ENCODE measurements at places on chromosomes 4 and X.

DNA sequence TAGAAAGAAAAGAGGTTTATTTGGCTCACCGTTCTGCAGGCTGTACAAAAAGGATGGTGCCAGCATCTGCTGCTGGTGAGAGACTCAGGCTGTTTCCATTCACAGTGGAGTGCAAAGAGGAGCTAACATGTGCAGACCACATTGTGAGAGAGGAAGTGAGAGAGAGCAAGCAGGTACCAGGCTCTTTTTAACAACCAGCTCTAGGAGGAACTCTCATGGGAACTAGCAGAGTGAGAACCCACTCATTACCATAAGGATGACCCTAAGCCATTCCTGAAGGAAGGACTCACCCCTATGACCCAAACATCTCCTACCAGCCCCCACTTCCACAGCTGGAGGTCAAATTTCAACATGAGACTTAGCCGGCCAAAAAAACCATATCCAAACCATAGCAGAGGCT lies 158.6 kb upstream of the ADGRL3 start:
- DNase-seq: no peak

DNA sequence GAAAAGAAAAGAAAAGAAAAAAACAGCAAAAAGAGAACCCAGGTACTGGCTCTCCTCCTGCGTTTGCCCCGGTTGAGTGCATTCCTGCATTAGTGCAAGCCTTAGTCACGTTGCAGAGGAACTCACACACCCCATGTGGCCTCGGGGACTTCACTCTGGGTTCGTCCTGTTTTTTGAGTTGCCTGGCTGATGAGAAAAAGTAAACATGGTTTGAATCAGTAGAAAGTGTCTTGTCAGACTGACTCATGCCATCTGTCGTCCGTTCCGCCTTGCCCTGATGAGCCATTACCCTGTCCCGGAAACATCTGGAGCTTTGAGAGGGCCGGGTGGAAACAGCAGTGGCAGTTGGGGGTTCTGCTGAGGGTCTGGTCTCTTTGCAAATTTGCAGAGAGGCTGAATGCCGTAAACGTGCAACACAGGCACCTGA lies 16.3 kb downstream of the CD99 start:
- peak; percentile 88 for DNase-seq

DNA sequence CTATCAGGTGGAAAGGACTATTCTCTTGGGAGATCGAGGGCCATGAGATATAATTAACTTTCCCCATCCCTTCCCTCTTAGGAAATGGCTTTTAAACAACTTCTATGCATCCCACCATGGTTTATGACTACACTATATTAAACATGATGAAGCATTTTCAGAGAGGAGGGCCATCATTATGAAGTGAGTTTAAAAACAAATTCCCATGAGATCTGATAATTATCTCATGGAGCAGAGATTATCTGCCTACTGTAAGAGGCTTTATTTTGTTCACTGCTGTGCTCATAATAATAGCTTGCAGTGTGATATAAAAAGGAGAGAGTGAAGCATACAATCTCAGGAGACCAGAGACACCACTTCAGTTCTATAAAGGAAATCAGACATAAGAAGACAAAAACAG lies 330.5 kb upstream of the ZFP42 start:
- DNase-seq: no peak

- DNase-seq: no peak
Observed at GRCh38 chrX:134004084-134004483, 18.7 kb upstream of the GPC3 start.

GRCh38 chrX:51332188-51332942 lies at the start of gene NUDT10:
NUDT10 (plus strand) TSS chrX:51332822; CDS start chrX:51332966, 144 bp downstream.
- DNase-seq: no peak

DNA sequence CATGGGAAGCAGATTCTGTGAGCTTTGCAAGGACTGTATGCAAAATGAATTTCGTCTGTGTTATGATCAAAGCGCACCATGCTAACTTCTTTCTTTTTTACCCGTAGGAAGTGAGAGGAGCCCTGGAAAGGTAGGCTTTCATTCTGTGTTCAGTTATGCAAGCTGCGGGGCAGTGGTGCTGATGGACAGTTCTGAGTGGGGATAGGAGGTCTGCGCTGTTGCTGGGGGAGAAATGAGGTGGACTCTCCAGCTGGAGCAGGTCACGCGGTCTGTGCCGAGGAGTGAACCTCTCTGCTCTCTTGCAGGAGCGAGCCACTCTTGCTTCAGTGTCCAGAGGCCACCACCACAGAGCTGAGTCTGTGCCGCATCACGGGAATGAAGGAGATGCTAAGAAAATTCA lies 4.5 kb downstream of the TRIML1 start:
- no peak for DNase-seq

- DNase-seq: peak; percentile 5
Observed at GRCh38 chr4:138182838-138183426, 59.2 kb downstream of the SLC7A11 start.

- DNase-seq: no peak
Observed at GRCh38 chrX:153495903-153496589, 1.3 kb downstream of the BGN start.

DNA sequence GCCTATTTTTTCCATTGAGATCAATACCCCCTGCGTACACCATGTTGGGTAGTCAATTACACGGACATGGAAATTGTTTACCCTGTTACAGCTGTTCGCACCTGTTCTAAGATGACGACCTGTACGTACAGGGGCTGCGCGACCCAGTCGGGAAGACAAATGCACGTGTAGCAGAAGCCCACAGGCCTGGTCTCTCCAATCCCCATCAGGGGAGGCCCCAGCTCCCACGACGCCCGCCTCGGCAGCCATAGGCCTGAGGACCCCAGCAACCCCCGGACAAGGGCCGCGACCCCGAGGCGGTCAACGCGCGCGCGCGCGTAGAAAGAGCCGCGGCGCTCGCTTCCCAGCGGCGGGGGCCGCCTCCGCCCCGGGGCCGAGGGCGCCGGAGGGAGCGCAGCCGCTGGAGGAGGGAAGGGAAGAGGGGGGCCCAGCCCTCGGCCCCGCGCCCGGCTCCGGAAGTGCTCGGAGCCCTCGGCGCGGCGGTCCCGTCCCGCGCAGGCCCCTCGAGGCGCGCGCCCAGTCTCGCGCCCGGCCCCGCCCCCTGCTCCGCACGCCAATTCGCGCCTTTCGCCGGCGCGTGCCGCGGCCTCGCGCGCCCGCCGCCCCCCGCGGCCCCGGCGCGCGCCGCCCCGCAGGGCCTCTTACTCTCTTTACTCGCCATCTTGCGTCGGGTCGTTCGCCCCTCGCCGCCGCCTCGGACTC lies 618 bp downstream of the RBBP7 start:
- peak; percentile 6 for DNase-seq

GRCh38 chrX:136191171-136191570 lies 43.8 kb downstream of the FHL1 start:
- no peak for DNase-seq

GRCh38 chr4:54937501-54937900 lies 187.9 kb downstream of the KDR start:
- no peak for DNase-seq

DNA sequence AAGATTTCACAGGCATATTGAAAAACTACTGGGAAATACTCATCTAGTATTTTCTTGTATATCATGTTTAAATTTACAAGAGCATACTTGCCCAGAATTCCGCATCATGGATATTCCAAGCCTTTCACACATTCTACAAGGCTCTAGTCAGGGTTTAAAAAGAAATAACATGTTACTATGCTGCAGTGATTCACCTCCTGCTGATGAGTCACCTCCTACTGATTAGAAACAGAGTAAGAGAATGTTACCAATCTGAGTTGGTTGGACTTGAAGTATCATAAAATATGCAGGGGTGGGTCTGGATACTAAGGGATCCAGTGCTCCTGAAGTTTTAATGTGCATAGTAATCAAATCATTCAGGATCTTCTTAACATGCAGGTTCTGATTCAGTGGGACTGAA lies 192.0 kb upstream of the ANK2 start:
- no peak for DNase-seq

- DNase-seq: no peak
Observed at GRCh38 chr4:20430259-20430941, 178.7 kb downstream of the SLIT2 start.

DNA sequence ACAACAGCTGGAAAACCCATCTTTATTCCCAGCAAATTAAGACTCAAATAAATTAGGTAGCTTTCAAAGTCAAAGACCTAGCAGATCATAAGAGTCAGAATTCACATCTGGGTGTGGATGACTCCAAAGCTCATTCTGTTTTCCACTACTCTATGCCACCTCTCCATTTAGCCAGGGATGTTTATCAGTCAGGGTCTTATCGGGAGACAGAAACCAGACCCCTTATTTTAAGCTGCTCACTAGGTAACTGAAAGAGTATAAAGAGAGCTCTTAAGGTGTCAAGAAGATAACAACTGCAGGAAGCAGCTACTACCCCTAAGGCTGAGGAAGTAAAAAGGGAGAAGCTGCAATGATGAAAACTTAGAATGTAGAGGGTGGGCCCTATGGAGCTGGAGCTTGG lies 333.7 kb upstream of the KLF3 start:
- DNase-seq: no peak

DNA sequence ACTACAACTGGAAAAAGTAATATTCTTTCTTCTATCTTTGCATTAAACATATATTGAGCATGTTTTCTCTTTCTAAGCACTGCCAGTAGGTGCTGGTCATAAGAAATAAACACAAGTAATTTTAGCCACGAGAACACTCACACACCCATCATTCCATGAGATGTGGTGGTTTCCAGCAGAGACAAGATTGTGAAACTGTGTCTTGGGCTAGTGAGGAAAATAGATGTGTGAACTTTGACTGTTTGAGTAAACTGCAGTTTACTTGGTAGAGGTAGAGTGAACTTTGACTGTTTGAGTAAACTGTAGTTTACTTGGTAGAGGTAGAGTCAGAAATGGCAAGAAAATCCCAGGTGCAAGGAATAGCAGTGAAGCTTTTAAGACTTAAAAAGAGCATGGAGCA lies 300.9 kb upstream of the HS3ST1 start:
- DNase-seq: no peak

DNA sequence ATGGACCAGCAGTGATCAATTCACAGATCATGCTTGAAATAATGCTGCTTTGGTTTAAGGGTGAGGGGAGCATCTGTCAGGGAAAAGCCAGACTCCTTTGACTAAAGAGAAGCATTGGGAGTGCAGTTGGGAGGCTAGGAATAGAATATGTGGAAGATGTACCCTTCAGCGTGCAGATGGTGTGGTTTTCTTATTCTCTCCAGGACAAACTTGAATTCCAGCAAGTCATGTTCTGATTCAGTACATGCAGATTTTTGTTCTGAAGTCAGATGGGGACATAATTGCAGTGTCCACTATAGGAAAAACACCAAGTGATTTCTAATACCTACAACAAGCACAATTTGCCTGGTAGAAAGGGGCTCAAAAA lies 99.0 kb upstream of the LIMCH1 start:
- no peak for DNase-seq

GRCh38 chr4:76622126-76622525 lies 187.1 kb downstream of the SHROOM3 start:
- DNase-seq: no peak

DNA sequence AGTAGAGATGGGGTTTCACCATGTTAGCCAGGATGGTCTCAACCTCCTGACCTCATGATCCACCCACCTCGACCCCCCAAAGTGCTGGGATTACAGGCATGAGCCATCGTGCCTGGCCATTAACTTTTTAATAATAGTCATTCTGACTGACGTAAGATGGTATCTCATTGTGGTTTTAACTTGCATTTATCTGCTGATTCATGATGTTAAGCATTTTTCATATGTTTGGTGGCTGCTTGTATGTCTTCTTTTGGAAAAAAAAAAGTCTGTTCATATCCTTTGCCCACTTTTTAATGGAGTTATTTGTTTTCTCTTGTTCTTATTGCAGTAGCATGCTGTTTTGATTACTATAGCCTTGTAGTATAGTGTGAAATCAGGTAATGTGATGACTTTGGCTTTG lies 45.8 kb downstream of the ANXA10 start:
- no peak for DNase-seq

- no peak for DNase-seq
Observed at GRCh38 chrX:100681599-100681998, 37.6 kb downstream of the SRPX2 start.

GRCh38 chr4:184193556-184194525 lies 23.8 kb downstream of the ENPP6 start:
- no peak for DNase-seq

DNA sequence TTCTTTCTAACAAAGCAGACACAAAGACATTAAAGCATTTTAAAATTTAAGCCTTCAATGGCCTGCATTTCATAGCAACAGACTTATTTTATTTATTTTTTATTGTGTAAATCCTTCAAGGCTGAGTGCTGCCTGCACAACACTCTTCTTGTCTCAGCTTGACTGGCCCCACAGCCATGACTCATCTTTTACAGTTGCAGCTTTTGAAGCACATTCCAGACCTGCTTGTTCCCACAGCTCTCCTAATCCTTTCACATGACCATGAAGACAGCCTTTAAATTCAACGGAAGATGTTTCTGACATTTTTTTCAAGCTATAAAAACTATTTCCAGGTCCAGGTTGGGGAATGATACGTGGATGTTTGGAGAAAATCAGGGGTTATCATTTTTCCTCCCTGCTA lies 276.9 kb upstream of the TACR3 start:
- no peak for DNase-seq

GRCh38 chrX:47218920-47219815 lies 687 bp downstream of the CDK16 start:
- DNase-seq: peak; percentile 24

DNA sequence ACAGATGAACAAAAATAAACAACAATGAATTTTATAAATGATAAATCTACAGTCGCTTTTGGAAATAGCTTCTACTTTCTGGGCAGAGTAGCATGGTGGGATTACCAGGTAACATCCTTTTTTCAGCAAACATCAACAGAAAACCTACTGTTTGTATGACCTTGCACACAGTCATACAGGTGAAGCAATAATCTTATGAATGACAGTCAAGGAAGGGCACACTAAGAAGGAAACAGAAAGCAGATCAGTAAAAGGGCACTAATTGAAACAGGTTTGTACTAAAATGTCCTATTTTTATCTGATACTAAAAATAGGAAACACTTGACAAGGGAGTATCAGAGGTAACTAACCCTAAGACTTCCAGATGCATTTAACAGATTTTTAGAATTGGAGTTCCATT lies 108.9 kb downstream of the DLG3 start:
- no peak for DNase-seq

DNA sequence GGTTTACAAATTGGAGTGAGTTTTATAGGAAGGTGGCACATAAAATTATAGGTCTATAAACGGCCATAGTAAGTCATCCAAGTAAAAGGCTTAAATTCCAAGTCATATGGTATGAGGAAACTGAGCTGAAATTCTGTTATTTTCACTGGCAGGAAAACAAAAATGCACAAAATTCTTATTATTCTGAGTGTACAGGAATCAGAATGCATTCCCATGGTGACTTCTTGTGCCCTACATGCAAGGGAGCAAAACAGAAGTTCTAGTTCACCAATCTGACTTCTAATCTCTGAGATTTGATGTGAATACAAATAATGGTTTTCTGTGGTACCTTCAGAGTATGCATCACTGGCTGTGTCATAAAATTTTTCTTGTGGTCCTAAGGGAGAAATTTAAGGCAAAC lies 102.9 kb downstream of the CLCN4 start:
- no peak for DNase-seq

Data from CD4-positive, alpha-beta T cell treated with Interleukin-4 for 4 hours (primary cell).